NCI-H345 (cell line): ENCODE measurements at places on chromosomes 16 and 17.

GRCh38 chr17:51428668-51429495, 168.5 kb downstream of the UTP18 start:
- DNase-seq, result no peak

DNA sequence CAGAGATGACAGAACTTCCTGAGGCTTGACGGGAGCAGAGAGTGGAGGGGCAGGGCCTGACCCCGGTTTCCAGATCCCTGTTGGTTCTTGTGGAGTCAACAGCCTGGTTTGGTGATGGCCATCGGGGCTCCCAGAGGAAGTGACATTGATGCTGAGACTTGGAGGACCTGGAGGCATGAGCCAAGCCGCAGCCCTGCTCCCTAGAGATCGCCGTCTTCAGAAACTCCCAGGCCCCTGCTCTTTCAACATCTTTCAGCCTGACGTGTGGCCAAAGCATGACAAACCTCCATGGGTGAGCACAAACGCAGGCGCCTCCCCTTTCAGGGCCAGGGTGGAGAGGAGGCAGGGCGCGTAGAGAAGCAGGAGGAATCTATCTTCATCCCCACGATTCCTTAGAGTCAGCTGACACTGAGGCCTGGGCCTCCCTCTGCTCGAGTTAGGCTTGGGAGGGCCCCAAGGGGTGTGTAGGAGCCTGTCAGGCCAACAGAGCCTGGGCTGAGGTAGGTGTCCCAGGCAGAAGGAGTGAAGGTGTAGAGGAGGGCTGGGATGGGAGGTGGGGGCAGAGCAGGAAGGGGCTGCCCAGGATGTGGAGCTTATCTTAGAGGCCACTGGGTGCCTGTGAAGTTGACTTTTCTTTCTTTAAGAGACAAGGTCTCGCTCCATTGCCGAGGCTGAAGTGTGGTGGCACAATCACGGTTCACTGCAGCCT, 56.1 kb upstream of the MED9 start:
- no peak for DNase-seq

- no peak for DNase-seq
These were observed 23.8 kb downstream of the NACA2 start for GRCh38 chr17:61567045-61567802.

GRCh38 chr16:21274172-21274726, 3.8 kb downstream of the CRYM start:
- DNase-seq, result no peak

DNA sequence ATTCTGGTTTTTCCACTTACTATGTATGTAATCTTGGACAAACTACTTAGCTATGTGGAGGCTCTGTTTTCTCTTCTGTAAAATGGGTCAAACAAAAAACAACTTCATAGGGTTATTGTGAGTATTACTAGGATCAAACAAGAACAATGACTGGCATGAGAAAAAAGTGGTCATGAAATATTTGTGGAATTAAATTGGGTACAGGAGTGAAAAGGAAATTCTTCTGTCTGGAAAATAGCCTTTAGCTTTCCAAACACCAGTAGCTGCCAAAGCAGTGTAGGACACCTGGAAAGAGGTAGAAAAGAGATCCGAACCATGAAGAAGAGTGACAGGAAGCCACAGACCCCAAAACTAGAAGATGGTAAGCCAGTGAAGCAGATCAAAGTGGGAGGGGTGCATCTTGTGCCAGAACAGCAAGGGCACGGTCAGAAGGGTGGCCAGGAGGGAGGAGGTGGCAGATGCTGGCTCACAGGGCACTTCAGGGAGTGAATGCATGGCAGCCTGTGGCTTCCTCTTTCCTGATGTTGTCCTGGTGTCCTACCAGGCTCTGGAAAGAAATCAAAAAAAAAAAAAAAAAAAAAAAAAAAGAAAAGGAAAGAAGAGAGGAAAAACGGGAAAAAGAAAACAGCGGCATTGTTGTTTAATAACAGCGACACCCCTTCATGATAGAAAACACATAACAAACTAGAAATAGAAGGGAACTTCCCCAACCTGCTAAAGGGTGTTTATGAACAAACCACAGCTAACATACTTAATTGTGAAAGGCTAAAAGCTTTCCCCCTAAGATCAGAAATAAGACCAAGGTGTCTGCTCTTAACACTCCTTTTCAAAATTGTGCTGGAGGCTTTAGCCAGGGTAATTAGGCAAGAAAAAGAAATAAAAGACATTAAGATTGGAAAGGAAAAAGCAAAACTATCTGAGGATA, 67.9 kb downstream of the PCTP start:
- DNase-seq, result no peak
